ENCODE measurements at places on chromosomes 5 and 9.

GRCh38 chr9:114207034-114207810, 51.9 kb downstream of the COL27A1 start:
- no peak for DNase-seq

DNA sequence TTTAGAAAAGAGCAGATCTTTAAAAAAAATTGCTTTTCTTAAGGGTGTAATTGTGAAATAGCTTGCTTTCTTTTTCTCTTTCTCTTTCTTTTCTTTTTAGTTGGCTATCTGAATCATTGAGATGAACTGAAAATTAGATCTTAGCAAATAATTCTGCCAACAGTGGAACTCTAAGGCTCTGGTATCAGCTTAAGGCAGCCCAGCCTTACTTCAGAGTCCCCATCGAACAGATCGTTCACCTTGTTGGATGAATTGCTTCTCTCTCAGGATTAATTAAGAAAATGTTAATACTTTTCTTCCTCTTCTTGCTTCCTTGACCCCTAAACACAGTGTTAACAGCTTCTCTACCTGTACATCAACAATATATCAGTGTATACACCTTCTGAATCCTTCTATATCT, 92.1 kb downstream of the ZCCHC7 start:
- no peak for DNase-seq

GRCh38 chr9:136373300-136374182, at the start of gene CARD9:
Gene CARD9 (minus strand): TSS chr9:136373669. CDS start chr9:136372078, 1,591 bp downstream.
- DNase-seq: no peak

- DNase-seq: no peak
These were observed 3.6 kb upstream of the LCP2 start for GRCh38 chr5:170301149-170301548.

- DNase-seq: no peak
These were observed 43.3 kb upstream of the ALDH1A1 start for GRCh38 chr9:72996114-72996513.

DNA sequence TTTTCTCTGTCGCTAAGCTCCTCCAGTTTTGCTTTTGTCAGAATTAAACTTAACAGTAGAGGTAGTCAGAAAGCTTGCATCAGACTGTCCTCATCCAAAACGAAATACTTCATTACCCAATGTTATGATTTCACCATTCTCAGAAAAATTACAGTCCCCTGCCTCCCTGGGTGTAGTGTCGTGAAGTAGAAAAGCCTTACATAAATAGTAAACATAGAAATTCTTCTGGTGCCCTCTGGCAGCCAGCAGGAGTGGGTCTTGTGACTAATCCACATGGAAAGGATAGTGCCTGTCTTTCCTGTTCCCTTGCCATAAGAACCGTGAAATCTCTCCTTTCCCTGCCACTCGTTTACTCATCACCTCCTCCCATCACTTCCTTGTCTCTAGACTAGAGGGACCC, 230.6 kb downstream of the GNA14 start:
- no peak for DNase-seq
